CD8-positive, alpha-beta memory T cell (primary cell): ENCODE measurements at places on chromosomes 4 and X.

- DNase-seq, result no peak
Observed at GRCh38 chr4:40511036-40511614, 118.5 kb downstream of the RBM47 start.

GRCh38 chr4:142645475-142646108 is 200.5 kb downstream of the INPP4B start:
- DNase-seq, result no peak

GRCh38 chr4:10237131-10237530 is 120.5 kb upstream of the WDR1 start:
- DNase-seq, result no peak

DNA sequence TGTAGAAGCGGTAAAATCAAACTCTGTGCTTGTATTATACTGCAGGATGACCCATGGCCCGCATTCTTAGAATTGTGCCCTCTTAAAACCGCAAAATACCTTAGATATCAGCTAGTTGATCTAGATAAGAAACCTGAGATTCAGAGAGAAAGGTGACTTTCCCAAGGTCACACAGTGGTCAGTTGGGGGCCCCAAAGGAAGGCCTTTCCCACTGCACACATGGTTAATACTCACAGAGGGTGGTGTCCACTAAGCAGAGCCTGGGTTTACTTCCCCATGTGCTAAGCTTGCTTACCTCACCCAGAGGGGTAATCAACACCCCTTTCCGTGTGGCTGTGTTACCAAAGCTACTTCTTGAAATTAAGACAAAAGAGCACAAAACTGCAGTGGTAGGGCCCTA is 66.3 kb downstream of the RBM47 start:
- DNase-seq, result no peak

GRCh38 chrX:103737696-103738095 is 27.0 kb downstream of the TMEM31 start:
- no peak for DNase-seq

DNA sequence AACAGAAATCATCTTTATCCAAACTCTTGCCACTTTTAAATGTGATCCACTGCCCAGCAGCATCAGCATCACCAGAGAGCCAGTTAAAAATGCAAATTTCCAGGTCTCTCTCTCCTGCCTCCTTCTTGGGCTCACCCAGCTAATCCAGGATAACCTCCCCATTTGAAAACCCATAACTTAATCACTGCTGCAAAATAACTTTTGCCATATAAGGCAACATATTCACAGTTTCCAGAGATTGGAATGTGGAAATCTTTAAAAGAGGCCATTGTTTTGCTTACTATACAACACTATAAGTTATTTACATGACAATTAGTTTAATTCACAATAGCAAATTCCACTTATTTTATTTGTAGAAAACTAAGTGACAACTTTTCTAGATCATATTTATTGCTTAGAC is 4.8 kb upstream of the EXOSC9 start:
- no peak for DNase-seq

DNA sequence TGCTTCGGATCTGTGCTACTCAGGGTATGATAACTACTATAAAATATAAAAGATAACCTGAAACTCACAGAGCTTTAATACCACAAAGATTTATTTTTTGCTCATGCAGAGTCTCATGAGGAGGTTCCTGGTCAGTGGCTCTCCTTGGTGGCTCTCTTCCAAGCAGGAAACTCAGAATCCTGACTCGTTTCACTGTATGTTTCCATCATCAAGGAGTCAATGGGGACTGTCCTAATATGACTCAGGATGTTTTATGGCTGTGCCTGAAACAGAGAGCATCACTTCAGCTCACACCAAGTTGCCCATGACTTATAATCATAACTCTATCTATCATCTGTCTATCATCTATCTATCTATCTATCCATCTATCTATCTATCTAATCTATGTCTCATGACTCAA is 620.8 kb upstream of the NR3C2 start:
- no peak for DNase-seq

DNA sequence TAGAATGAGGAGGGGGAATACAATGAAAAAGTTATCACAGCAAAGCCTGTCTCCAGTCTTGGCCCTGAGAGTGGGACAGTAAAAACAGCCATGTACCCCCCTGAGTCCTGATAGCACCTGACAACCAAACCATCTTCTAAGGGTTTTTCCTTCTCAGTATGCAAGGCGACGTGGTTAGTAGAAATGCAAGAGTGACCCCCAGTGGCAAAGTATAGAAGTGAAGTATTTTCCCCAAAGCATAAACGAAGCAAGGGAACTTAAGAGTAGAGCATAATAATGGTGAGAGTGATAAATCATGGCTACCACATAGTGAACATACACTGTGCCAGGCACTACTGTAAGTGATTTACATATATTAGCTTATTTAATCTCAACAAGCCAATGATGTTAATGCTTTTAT is 52.8 kb downstream of the FAM47C start:
- DNase-seq, result no peak

DNA sequence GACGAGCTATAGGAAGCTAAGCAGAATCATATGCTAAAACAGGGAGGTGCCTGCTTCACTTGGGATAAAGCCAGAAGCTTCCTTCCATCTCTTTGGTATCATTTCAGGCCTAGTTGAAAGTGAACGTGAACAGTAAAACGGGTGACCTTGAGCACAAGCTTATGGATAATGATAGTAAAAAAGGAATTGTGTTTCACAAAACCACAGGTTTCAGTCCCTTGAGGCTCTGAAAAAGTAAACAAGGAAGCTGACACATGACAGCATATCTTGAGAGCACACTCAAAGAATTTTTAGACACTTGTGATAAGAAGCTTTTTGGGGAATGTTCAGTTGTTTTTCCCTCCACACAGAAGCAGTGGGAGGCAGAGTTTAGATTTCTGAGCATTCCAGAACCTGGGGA is 286.1 kb downstream of the DCHS2 start:
- DNase-seq, result no peak

- no peak for DNase-seq
Observed at GRCh38 chrX:124033821-124034220, 72.3 kb downstream of the STAG2 start.

DNA sequence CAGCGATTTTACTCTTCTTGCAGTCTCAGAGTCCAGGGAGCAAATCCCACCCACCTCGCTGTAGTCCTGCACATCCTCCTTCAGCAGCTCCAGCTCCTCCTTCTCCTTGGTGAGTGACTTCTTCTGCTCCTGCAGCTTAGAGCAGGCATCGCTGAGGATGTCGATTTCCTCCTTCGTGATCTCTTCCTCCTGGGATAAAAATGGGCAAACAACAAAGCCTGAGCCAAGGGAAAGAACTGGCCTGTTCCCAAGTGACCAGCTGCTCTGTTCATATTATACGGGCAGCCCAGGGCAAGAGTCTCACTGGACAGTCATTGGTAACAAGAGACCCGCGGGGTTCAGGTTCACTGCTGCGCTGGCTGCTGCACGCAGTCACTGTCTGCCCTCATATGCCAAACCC is 26.2 kb downstream of the FGFR3 start:
- DNase-seq, result no peak

DNA sequence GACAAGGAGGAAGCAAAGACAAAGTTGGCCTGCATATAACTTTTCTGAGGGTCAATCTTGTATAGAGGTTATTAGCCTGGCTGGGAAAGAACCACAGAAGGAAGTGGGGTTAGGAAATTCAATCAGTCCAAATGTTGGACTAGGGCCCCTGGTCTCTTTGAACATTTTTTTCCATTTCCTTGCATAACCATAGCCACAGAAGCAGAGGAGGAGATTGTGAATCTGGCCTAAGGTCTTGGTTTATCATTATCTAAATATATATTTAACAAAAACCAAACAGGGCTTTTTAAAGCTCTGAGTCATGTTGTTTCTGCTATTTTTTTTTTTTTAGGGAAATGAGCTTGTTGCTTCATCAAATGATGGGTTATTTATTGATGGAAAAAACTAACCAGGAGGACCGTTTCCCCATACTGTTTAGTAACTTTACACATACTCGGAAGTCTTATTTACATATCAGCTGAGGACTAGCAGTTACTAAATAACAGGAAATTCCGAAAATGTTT is 97.7 kb upstream of the ACSL4 start:
- DNase-seq, result no peak

DNA sequence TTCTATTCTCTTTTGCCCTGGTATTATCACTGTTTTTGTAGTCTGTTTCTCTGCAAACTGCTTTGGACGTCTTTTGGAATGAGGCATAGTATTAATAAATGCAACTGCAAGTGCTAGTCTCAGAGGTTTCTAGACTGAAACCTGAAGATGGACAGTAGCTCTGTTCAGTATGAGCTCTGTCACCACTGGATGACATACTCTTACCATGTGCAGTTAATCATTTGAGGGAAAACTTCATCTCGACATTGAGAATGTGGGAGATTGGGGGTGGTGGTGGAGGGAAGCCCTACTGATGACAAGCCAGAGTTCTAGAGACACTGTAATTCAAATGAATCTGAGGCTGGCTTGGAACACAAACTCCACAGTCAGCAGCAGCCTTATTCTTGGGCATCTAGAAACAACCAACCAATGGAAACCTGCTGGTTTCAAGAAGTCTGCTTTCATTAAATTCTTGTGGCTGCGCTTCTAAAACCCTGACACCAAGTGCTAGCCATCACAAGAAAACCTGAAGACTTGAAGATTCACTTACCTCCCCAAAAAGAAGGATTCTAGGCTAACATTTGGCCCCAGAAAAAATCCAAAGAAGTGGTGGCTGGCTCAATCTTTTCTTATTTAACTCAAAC is 161.7 kb downstream of the RASL11B start:
- DNase-seq, result no peak

DNA sequence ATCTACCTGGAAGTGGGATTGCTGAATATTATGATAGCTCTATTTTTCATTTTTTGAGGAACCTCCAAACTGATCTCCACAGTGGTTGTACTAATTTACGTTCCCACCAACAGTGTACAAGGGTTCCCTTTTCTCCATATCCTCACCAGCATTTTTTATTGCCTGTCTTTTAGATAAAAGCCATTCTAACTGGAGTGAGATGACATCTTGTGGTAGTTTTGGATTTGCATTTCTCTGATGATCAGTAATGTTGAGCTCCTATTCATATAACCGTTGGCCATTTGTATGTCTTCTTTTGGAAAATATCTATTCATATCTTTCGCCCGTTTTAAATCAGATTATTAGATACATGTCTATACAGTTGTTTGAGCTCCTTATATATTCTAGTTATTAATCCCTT is 101.8 kb downstream of the RASGEF1B start:
- DNase-seq, result no peak

DNA sequence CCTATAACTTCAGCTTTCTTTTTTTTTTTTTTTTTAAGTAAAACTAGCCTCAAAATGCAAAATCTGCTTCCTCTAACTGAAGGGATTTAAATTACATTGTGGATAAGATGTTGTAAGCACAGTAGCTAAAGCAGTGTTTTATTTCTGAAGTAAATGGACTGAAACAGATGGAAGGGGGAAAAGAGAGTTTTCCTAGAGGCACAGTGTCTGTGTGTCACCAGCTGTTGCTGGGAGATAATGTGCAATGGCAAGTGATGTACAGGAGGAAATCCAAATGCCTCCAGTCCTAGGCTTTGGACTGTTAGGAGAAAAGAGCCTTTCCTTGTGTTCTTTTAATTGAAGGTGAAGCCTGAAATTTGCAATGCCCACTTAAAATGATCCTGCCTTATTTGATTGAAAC is 672.1 kb downstream of the GRXCR1 start:
- no peak for DNase-seq

GRCh38 chr4:9709724-9710123 is 71.7 kb upstream of the DRD5 start:
- no peak for DNase-seq

DNA sequence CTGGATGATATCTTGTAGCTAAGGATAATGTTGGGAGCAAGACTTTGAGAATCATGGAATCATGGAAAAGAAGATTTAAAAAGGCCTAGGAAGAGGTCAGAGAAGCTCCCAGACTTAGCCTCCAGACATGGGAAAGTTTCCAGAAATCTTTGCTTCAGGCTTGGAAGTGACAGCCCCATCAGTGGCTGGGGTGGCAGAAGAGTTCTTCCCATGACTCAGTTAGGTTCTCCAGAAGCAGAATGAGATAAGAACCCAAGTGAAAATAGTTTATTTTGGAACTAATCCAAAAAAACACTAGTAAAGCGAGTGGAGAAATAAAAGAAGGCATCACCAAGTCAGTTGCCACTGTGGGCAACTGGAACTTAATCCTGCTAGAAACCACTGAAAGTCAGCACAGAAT is 506.9 kb downstream of the MID1IP1 start:
- no peak for DNase-seq

DNA sequence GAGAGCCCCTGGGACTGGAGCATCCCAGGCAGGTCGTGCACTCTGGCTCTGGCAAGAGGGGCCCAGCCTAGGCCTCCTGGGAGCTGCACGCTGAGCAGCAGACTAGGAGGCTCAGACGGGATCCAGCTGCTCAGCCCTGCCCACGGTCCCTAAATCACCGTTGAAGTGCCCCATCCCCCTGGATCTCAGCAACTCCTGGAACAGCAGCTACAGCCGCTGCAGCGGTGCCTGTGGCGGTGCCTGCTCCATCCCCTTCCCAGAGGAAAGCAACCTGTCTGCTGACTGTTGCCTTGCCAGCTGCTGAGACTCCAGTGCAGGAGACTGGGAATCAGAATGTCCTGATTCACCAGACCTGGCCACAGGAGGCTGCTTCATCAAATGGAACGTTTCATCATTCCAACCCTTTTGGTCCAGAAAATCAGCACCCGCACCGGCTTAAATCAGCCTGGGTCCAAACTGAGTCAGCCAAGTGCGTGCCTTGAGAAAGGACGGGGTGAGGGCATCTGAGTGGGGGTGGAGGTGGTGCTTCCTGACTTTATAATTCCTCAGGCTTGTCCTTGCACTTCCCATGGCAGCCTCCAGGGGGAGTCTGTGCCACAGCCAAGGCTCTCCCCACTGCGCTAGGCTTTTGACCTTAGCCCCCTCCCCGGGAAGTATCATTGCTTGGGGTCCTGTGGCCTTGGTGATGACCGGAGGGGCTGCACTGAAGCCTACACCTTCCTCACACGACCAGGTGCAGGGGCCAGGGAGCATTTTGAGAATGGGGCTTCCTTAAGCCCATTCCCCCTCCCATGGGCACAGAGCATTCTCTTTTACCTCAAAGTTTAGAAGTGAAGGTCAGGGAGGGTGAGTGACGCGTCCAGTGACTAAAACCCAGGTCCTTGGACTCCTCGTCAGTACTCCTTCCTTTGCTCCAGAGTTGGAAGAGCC is 6.5 kb downstream of the ZNF185 start:
- DNase-seq, result peak; percentile 3

- no peak for DNase-seq
Observed at GRCh38 chr4:37675587-37676290, 10.4 kb downstream of the RELL1 start.
